ENCODE measurements at places on chromosomes 16 and 17.

- DNase-seq: no peak
Measured at GRCh38 chr16:715477-716199, 720 bp downstream of the METRN start.

GRCh38 chr16:75085556-75085955, 31.0 kb downstream of the LDHD start:
- DNase-seq: no peak

DNA sequence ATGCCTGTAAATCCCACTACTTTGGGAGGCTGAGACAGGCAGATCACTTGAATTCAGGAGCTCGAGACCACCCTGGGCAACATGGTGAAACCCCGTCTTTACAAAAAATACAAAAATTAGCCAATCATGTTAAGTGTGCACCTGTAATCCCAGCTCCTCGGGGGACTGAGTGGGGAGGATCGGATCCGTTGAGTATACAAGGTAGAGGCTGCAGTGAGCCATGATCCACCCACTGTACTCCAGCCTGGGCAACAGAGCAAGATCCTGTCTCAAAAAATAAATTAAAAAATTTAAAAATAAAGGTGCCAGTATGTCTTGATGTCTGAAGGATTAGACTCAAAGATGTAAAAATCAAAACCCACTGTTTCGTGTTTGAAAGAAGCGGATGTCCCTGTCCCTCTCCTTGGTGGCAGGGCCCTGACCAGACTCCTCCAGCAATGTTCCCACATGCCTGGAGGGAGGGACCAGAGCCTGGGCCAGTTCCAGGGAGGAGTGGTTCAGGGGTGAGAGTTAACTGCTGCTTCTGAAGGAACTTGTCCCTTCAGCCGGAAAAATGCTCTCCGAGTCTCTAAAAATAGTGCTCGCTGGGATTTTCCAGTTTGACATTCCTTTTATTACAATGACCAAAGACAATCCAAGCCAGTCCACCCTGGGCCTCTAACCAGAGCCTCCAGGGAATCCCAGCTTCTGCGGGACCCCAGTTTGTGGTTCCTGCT, 9.4 kb upstream of the CMTM4 start:
- DNase-seq: peak; percentile 73

DNA sequence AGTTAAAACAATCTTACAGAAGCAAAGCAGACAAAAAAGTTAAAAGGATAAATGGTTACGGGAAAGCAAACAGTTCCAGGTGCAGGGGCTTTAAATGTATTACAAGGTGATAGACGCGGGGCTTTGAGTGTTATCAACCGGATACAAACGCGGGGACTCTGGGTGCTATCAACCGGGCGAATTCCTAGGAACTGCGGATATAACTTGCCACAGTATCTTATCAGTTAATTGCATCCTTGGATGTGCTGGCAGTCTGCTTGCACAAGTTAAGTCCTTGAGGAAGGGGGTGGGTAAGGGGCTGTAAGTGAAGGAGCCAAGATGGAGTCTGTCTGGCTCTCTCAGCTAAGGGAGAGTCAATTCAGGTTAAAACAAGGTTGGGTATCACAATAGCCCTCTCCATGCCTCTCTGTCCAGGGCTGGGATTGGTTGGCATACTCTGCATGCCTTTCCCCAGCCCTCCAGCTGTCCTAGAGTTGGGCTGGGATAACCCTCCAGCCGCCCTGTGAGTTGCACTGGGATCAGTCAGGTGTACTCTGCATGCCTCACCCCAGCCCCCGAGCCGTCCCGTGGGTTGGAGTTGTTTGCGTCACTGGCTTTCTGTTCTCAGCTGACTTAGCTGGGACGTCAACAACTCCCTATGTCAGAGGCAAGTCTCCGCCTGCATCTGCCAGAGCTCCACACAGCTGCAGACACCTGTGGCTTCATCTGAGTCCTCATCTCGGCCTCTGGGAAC, 40.9 kb downstream of the TMEM235 start:
- DNase-seq: peak; percentile 78

DNA sequence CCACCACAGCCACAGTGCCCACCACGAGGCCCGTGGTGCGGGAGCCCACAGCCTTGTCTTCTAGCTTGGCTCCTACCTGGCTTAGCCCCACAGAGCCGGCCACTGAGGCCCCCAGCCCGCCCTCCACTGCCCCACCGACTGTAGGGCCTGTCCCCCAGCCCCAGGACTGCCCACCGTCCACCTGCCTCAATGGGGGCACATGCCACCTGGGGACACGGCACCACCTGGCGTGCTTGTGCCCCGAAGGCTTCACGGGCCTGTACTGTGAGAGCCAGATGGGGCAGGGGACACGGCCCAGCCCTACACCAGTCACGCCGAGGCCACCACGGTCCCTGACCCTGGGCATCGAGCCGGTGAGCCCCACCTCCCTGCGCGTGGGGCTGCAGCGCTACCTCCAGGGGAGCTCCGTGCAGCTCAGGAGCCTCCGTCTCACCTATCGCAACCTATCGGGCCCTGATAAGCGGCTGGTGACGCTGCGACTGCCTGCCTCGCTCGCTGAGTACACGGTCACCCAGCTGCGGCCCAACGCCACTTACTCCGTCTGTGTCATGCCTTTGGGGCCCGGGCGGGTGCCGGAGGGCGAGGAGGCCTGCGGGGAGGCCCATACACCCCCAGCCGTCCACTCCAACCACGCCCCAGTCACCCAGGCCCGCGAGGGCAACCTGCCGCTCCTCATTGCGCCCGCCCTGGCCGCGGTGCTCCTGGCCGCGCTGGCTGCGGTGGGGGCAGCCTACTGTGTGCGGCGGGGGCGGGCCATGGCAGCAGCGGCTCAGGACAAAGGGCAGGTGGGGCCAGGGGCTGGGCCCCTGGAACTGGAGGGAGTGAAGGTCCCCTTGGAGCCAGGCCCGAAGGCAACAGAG, 10.5 kb downstream of the VASN start:
- peak; percentile 31 for DNase-seq

DNA sequence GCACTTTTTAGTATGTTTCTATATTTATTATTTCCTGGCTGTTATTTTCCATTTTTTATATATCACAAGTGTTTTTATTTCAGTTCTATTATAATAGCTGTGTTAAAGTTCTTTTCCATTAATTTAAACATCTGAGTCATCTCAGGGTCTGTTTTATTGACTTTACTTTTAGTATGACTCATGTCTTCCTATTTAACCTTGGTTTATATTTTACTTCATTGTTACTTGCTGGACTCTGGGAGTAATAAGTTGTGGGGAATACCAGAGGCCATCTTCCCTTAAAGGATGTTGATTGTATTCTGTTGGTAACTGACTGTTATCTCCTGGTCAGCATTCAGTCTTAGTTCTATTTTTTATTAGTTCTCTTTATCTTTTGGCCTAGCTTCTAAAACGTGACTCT, 1508.2 kb downstream of the CDH11 start:
- no peak for DNase-seq

DNA sequence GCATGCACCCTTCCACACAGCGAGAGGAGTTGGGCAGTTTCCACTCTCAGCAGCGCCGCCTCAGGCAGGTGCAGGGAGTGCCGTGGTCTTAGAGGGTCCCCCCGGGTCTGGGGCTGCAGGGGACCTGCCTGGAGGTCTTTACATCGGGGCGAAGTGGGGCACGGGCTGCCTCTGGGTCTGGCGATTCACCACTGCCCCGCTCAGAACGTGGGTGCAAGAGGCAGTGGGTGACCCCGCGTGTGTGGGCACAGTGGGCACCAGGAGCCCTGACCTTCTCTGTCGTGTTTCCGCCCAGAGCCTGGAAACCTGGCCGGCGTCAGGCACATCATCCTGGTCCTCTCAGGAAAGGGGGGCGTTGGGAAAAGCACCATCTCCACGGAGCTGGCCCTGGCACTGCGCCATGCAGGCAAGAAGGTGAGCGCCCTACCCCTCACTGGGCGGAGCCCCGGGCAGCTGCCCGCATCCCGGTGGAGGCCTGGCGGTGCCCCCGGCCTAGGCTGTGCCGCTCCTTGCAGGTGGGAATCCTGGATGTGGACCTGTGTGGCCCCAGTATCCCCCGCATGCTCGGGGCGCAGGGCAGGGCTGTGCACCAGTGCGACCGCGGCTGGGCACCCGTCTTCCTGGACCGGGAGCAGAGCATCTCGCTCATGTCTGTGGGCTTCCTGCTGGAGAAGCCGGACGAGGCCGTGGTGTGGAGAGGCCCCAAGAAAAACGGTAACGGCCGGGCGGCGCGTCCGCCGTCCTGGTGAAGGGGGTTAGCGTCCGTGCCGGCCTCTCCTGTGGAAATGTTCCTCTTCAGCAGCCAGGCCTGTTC, 3.7 kb downstream of the NUBP2 start:
- peak; percentile 20 for DNase-seq

DNA sequence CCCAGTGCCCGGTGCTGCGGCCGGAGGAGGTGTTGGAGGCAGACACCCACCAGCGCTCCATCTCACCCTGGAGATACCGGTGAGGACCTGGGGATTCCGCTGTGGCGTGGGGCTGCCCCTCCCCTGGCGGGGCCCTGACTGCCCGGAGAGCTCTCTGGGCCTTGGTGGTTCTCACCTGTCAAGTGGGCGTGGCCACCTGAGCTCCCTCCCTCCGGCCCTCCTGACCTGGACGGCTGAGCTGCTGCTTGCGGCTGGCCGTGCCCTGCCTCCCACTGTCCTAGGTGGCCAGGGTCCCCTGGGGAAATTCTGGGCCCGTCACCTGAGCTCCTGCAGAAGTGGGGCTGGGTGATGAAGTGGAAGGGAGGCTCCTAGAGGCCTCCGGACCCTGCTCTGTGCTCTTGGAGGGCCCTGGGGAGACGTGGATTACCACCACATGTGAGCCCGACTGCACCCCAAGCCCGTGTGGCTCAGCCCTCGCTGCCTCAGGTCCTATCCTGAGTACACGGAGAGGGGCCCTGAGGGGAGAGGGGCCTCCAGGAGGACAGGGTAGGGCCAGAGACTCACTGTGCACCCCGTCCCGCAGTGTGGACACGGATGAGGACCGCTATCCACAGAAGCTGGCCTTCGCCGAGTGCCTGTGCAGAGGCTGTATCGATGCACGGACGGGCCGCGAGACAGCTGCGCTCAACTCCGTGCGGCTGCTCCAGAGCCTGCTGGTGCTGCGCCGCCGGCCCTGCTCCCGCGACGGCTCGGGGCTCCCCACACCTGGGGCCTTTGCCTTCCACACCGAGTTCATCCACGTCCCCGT, 1.1 kb downstream of the IL17C start:
- no peak for DNase-seq

DNA sequence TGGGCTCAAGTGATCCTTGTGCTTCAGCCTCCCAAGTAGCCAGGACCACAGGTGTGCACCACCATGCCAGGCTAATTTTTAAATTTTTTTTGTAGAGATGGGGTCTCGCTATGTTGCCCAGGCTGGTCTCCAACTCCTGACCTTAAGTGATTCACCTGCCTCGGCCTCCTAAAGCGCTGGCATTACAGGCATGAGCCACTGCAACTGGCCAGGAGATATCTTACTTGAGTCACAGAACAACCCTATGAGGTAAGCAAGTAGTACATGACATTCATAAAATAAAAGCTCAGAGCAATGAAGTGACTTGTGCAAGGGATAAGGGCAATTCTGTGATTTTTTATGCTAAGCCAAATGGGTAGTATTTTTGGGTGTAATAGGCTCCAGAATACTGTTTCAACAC, 57.3 kb downstream of the CDC27 start:
- no peak for DNase-seq

All from right hindlimb (tissue), 1 donor.